ENCODE measurements at places on chromosomes 11 and 22.

DNA sequence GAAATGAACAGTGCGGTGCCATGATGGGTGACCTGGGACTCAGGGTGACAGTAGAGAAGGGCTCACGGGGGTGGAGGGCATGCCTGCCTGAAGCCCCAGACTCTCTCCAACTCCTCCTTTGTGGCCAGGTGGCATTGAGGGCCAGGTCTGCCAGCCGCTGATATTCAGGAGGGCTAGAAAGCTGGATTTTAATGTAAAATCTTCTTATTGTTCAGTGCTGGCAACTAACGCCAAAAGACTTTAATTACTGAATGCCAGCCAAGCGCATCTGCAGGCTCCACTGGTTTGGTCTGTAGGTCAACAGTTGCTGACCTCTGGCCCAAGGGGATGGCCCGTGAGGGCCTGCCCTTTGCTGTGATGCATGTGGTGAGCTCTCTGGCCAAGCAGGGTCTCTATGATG lies 10.3 kb downstream of the MRGPRG start:
- DNase-seq, result no peak

GRCh38 chr11:1521382-1522080 lies 35.0 kb upstream of the MOB2 start:
- peak; percentile 75 for DNase-seq

DNA sequence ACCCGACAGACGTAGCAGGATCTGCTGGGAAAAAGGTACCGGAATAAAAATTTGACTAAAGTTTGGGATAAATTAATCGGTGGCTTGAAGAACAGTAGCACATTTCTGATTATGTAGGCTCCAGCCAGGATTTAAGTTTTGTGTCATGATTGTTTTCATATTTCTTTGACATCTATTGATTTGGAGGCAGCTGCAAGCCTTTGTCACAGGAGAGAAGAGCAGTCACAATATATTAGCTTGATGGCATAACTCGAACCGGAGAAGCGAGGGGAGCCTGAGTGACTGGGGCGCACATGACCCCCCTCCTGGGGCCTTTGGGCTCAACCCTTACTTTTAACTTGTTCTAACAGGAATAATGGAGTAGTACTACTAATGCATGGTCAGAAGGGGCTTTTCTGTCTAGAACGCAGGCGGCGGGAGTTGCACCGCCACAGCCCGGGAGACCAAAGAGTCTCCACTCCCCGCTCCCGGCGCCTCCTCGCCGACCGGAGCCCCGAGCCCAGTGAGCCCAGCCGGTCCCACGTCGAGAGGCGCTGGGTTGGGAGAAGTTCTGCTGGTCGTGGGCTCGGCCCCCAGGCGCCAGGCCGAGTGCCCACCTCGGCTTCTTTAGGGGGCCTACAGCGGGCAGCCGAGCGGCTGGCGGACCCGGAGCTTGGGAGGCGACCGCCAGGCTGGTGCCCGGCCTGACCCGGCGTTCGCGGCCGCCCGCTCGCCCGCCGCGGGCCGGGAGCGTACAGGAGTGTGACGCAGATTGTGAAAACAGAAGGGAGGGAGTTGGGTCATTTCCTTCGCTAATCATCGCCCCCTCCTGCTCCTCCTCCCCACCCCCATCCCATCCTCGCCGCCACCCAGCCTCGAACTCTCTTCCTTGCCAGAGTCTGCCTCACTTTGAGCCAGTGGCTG lies 15.7 kb upstream of the PAX6 start:
- DNase-seq, result no peak

GRCh38 chr11:5281596-5281995 lies 11.9 kb upstream of the HBE1 start:
- no peak for DNase-seq

DNA sequence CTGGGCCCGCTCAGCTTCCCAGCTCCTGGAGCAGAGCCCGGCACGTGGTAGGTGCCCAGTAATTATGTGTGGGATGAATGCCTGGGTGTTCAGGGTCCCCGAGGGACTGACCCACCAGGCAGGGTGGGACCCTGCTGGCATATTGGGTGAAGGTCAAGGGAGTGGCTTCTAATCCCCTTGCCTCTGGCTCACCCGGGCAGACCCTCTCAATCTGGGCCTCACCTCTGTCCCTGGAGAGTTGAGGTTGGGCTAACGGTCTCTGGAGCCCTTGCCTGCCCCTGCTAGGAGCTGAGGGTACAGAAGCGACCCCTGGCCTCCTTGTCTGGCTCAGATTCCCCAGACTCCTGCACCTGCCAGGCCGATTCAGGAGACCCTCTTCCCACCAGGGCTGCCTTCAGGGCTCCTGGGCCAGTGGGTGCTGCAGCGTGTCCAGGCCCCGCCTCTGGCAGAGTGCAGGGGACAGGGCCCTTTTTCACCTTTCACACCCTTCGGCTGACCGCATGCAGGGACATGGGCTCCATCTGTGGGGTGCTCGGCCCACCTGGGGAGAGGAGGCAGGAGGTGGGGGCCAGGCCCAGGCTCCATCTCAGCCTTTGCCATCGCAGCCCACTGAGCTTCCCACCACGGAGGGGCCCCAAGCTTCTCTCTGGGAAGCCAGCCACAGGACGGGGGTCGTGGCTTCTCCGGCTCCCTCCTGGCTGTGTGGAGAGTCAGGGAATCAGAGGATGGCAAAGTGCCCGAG lies 3.8 kb upstream of the CTSD start:
- no peak for DNase-seq

DNA sequence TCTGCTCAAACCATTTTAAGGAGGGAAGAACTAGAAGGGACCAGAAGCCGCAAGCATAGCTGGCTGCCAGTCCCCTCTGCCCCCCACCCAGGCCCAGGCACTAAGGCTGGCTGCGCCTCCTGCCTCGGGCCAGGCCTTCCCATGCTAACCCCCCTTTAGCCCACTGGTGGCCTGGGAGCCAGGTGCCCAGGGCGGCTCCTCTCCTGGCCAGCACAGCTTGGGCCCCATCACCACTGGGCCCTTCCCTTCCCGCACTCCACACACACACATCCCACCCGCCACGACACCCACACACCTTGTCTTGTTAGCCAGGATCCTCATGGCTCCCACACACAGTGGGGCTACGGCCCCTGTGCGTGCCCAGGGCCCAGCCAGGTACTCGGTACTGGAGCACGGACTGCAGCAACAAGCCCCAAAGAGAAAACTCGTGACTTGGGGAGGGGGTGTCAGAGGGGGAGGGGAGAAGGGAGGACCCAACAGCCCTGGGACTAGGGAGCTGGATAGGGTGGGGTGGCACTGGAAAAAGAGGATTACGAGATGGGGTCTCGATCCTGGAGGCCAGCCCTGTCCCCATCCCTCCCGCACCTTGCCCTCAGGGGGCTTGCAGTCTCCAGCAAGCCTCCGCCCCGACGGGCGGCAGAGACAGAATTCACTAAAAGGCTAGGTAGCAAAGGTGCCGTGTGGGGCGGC lies 16.0 kb downstream of the BCL9L start:
- no peak for DNase-seq

DNA sequence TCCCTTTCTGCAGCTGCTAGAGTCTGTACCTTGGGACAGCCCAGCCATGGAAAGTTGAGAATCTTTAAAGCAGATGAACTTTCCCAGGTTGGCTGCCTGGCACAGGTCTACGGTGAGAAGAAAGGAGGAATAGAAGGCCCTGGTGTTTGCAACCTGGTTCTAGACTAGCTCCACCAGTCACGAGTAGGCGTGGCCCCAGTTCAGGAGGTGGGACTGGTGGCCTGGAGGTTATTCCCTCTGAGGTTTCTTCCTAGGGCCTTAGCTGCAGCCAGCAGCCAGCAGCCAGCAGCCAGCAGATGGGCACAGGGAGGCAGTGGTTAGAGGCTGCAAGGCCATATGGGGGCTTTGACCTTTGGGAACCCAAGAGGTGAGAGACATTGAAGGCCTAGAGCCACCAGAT lies 40.9 kb downstream of the PRDM11 start:
- no peak for DNase-seq

DNA sequence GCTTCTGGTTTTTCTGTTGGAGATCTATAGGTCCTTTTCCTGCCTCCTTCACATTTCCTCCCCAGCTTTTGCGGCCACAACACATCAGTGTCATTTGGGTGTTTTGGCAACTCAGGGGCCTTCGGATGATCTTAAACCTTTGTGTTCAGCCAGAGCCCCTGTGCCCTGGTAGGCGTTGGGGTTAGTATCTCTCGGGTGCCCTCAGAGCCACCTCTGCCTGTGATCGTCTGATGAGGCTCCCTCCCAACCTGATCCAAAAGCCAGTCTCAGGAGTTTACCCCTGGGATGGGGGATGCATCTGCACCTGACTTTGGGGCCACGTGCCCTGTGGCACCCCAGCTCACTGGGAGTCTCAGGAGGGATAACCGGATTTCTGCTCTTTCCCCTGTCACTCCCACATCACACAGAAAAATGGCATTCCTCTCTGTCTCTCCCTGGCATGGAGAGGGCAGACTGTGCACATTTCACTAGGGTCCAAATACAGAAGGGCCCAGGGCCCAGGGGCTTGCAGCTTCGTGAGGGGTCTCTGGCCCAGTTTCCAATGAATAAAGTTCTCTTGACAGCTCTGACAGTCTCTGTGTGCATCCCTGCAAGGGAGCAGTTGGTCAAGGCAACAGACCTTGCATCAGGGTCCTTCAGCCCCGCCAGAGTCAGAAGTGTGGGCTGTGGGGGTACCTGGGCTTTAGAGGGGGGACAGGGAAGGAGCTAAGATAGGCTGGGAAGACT lies 2.6 kb downstream of the RNF26 start:
- DNase-seq, result no peak

DNA sequence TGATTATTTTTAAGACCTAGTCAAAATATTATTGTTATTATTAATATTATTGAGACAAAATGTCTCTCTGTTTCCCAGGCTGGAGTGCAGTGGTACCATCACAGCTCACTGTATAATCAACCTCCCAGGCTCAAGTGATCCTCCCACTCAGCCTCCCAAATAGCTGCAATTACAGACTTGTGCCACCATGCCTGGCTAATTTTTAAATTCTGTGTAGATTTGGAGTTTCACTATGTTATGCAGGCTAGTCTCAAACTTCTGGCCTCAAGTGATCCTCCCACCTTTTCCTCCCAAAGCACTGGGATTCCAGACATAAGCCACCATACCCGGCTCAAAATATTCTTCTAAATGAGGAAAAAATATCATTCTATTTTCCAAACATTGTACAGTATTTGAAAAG lies 37.0 kb downstream of the SLC36A4 start:
- peak; percentile 6 for DNase-seq

GRCh38 chr11:23789200-23789853 lies 707.5 kb upstream of the LUZP2 start:
- DNase-seq, result no peak

DNA sequence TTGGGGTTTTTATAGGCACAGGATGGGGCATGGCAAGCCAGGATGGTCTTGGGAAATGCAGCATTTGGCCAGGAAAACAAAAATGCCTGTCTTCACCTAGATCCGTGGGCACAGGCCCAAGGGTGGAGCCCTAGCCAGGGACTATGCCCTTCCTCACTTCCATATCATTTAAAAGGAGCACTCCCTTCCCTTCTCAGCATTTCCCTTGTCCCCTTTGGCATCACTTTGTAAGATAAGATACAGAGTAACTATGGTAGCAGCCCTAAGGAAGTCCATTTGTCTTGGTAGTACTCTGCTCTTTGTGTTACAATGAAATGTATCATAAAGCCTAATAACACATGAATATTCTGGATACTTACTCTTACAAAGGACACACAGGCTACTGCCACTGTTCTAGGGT lies 1092.6 kb upstream of the TENM4 start:
- DNase-seq, result no peak

GRCh38 chr11:61814958-61815789 lies 1.6 kb downstream of the FADS1 start:
- no peak for DNase-seq

DNA sequence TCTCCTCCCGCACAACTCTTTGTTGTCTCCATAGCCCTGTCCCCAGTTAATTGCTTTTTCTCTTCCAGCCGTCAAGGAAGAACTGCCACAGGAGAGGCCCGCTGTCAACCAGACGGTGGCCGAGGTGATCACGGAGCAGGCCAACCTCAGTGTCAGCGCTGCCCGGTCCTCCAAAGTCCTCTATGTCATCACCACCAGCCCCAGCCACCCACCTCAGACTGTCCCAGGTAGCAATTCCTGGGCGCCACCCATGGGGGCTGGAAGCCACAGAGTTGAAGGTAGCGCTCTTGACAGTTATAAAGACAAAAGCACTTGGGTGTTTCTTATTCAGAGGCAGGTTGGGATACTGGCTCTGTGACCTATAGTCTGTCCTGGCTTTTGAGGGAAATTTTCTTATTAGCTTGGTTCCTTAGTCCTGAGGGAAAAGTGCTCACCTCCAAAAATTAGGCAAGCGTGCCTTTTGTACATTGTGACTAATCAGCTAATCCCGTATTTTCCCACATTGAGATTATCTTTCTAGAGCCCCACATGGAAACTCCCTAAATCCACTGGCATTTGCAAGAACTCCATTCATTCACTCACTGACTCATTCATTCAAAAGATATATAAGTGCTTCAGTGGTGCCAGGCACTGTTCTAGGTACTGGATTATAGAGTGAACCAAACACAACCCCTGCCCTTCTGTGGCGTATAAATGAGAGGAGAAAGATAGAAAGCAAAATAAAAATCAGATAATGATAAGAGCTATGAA lies 65.9 kb downstream of the KREMEN1 start:
- no peak for DNase-seq

DNA sequence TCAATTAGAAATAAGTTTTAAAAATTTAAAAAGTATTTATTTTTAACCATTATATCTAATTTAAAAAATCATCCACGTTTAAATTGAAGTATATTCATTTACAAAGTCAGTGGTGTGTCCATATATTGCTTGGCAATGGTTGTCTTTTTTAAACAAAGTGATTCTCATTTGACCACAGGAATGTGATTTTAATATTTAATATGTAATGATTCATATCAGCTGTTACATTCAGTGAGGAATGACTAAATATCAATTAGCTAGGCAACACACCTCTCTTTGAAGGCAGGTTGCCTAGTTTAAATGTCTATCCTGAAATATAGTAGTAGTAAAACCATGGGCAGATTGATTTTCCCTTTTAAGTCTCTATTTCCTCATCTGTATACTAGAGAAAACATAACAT lies 392.2 kb upstream of the CCDC179 start:
- DNase-seq, result no peak

DNA sequence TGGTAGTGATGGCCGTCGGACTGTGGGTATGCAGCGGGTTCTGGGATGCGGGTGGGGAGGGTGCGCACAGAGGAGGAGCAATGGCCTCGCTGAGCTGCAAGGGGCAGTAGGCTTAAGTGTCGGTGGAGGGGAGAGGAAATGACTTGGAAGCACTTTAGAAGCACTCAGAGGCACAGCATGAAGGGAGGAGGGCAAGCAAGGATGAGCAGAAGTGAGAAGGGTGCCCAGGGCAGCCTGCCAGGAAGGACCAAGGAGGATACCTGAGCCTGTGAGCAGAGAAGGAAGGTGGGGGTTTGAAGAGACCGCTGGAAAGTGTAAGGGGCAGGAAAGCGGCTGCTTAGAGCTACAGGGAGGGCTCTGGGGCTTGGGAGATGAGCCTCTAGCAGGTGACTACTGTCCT lies 330 bp downstream of the SLC5A1 start:
- DNase-seq, result no peak

Data from NAMALWA (cell line).